Endodermal cell (in vitro differentiated cells): ENCODE measurements at places on chromosomes 13 and 19.

DNA sequence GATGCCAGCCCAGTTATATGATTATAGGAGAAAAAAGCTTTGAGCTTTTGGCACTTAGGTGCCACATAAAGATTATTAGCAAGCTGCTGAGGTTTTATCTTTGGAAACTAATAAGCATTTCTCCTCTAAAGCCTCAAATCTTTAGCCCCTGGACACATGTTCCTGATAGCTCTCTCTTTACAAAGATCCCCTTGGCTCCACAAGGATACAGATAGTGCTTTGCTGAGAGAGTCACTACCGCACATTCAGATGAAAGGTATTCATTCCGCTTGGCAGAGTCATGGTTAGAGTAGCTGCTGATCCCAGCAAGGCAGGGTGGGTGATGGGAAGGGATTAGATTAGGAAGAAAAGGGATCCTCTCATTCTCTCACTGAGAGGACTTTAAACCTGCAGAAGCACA, 28.2 kb upstream of the PSG7 start:
- no peak for DNase-seq

DNA sequence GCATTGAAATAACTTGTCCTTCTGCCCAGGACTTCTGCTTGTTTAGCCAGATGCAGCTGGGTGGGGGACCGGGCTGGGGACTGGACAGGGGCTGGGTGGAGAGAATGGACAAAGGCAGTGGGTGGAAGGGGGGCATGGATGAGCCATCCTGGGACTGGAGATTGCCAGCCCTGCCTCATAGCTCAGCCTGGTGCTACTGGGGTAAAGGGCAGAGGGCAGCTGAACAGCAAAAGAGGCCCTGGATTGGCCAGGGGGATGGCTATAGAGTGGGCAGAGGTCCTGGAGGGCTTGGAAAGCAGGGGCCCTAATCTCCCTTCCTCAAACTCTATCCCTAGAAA, 17.7 kb upstream of the PLAUR start:
- no peak for DNase-seq

DNA sequence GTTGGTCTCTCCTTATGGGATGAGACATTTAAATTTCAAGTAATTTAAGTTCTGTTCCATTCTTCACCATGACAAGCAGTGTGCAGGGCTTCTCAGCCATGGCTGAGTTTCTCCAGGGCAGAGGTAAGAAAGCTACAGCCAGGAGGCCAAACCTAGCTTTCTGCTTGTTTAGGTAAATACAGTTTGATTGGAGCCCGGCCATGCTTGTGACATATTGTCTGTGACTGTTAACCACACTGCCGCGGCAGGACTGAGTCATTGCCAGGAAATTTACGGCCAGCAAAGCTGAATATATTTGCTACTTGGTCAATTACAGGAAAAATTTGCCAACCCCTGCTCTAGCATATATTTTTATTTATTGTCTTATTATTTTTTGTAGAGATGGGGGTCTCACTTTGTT, 10.7 kb downstream of the NLRP8 start:
- no peak for DNase-seq

DNA sequence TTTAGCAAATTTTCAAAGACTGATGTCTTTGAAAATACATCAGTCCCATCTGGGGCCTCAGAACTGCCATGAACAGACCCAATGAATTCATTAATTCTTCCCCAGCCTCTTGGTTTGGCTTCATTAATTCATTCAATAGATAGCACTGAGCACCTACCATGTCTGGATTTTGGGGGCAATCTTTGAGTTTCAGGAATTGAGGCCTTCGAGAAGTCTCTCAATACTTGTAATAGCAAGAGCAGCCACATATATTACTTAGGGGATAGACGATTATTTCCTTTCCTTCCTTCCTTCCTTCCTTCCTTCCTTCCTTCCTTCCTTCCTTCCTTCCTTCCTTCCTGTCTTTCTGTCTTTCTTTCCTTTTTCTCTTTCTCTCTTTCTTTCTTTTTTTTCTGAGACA, 64.8 kb downstream of the ALOX5AP start:
- no peak for DNase-seq

- peak; percentile 60 for DNase-seq
Measured at GRCh38 chr19:35755550-35756376, 1.1 kb downstream of the HSPB6 start.

DNA sequence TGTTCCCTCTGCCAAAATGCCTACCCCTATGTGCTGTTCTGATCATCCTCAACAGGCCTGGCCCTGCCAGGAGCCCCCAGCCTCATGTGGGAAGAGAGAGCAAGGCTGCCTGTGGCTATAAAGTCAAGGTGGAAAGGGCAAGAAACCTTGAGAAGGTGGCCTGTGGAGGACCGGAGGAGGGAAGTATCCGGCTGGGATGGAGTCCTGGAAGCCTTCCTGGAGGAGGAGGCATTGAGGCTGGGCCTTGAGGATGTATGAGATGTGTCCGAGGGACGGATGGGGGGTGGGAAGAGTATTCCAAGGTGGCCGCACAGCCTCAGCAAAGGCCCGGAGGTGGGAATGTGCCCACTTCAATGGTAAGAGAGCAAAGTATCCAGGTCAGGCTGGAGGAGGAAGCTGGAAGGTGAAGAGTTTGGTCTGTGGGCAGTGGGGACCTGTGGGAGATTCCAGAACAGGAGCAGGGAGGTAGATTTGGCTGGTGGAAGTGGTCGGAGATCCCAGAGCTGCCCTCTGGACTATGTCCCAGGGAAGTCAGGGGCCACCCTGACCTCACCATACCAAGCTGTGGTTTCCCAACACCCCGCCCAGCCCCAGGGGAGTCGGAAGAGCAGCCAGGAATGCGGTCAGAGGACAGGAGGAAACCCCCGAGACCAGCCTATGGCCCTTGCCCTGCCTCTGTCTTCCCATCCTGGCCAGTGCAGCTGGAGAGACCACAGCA, 3.0 kb upstream of the PLIN4 start:
- DNase-seq, result no peak

DNA sequence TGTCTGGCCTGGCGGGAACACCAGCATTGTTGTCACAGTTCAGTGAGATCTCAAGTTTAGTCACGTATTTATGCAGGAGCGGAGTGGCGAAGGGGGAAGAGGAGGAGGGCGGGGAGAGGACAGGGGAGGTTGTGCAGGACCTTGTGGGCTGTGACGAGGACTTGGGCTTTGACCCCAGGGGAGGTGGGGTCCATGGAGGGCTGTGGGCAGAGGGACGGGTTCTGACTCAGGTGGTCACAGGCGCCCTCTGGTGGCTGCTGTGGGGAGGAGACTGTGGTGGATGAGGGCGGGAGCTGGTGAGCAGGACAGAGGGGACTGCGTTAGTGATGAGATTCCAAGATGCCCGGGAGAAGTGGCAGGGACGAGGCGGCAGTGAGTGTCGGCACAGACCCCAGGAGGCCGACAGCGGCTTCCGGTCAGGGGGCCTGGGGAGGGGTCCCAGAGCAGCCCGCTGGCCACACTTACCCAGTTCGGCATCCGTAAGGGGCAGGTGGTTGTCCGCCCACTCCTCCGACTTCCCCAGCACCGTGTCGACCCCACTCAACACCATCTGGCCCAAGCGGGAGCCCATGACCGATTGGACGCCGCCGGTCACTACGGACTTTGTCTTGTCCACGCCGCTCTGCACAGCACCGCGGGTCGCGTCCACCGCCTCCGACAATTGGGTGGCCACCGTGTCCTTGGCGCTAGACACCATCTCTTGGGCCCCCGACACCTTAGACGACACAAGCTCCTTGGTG, 15.7 kb downstream of the PLIN3 start:
- DNase-seq, result peak; percentile 95

DNA sequence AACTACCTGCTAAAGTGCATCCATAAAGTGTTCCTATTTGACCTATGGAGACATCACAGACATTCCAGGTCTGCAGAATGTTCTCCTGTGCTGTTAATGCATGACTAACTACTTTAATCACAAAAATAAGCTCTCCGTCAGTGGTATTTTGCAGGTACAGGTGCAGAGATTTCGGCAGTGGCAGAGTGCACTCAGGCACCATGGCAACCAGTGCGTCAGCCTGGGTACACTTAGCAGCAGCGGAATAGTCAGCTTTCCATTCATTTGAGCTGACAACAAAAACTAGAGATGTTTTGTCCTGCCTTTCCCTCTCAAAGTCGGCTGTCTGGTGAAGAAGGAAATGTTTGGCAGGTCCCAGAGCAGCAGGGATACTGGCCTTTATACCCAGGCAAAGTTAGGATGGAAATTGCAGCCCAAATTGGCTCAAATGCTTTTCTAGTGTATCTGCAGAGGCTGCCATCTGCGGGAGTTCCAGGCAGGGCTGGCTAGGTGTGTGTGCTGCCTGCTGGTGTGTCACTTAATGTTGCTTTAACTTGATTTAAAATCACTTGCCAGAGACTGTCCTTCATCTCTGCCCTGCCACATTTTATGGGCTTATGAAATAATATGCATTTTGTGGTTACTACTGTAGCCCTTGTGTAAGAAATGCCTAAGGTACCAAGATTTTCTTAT, 195.8 kb downstream of the RAP2A start:
- no peak for DNase-seq

- no peak for DNase-seq
Measured at GRCh38 chr13:108407495-108407894, 138.0 kb downstream of the TNFSF13B start.

DNA sequence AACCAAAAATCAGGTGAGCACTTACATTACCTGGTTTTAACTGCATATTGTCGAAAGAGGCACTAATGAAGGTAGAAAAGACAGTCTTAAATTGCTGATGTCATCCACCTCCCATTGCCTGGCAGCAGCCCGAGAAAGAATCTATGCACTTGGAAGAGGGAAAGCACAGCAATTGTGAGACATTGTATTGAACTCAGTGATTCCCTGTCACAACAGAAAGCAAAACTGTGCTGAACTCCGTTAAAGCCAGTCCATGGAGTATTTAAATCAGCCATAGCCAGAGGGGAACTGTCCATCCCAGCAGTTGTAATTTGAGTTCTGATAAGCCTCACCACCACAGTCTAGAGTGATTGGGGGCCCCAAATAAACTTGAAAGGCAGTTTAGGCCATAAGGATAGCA, 466.6 kb upstream of the PCDH9 start:
- no peak for DNase-seq

GRCh38 chr19:54465426-54466109, 2.0 kb upstream of the LENG9 start:
- no peak for DNase-seq

DNA sequence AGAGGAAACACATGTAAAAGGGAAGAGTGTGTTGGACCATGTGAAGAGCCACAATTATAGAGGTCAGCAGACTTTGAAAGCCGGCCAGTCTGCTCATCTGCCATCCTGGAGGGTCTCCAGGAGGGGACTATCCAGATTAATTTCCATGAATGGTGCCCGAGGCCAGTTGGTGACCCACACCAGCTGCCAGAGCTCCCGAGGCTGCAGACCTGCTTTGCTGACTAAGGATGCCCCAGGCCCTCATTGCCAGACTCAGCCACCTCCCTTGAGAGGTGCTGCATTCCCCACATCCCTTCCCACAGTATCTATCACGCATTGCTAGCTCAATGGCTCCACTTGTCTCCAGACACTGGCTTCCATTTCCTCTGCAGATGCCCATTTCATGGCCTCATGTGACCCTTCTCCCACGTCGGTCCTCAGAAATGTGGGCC, 110.3 kb downstream of the NALCN start:
- no peak for DNase-seq

GRCh38 chr19:1457031-1457739, 7.3 kb downstream of the APC2 start:
- peak; percentile 87 for DNase-seq

GRCh38 chr13:20610006-20610405, 43.0 kb downstream of the IFT88 start:
- no peak for DNase-seq

DNA sequence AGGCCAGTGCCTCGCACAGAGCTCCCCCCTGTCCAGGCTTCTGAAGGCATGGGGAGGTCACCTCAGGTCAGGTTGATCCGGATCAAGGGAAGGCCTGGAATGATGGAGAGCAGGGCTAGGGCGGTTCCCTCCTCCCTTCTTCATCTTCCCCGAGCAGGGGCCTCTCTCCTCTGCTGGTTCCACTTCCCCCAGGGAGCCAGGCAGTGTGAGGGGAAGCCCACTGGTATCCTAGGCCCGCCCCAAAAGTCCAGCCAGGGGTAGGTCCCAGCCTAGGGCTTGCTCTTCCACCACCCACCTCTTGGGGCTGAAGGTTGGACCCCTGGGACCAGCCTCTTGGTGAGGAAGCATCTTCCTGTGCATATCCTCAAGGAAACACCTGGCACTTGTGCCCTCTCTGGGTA, 16.4 kb upstream of the PRR19 start:
- DNase-seq, result no peak

DNA sequence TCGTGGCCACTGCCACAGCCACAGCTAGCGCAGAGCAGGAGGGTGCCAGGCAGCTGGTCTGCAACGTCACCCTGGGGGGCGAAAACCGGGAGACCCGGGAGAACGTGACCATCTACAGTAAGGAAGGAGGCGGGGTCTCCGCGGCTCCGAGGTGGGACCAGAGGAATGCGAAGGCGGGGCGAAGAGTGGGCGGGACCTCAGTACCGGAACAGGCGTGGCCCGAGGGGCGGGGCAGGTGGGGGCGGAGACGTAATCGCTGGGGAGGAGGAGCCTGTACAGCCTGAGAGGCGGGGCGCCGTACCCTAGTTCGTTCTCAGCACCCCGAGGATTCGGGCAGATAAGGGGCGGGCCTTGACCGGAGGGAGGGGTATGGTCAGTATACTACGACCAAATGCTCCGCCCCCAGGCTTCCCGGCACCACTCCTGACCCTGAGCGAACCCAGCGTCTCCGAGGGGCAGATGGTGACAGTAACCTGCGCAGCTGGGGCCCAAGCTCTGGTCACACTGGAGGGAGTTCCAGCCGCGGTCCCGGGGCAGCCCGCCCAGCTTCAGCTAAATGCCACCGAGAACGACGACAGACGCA, 2.5 kb downstream of the ICAM5 start:
- peak; percentile 98 for DNase-seq

- peak; percentile 23 for DNase-seq
Measured at GRCh38 chr13:30037766-30038165, 187.3 kb upstream of the UBL3 start.

- no peak for DNase-seq
Measured at GRCh38 chr13:73631411-73631810, 502.8 kb downstream of the KLF12 start.

DNA sequence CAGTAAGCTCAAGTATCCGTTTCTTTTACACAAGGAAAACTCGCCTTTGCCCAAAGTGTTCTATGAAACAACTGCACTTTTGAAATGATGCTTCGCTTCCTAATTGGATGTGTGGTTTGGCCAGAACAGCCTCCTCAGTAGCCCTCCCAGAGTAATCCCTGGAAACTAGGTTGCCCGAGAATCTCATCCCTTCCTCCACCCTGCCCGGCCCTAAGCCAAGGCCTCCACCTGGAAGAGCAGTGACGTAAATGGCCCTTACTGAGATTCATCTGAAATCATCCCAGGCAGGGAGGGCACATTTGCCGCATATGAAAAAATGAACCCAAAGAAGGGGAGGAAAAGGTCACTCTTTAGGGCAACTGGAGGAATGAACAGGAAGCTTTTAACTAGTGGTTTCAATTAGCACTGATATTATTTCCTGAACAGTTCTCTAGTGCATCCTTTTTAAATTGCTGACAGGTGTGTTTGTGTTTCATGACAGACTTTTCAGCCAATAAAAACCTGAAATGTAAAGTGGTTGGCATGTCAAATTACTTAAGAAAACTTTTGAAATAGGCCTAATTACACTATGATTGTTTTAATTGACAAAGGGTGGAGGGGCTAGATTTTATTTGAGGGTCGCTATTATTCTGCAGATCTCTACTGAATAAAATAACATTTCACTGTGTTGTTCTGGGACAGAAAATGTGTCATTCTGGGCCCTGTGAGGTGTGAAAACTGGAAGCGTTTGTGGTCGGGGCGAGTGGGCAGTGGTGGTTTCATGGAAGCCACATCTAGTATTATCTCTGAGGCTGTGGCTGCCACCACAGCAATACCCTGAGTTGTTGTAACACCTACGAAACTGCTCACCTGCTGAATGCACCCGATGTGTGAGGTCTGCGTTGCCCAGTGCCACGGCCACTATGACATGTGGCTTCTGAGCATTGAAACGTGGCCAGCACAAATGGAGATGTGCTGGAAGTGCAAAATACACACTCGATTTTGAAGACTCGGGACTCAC, 112.1 kb downstream of the ZIC5 start:
- no peak for DNase-seq
